ENCODE measurements at places on chromosomes 4 and X.

- no peak for DNase-seq
Observed at GRCh38 chrX:38371641-38372040, 19.2 kb downstream of the OTC start.

GRCh38 chr4:184632842-184633241 is 16.4 kb downstream of the CASP3 start:
- DNase-seq: no peak

GRCh38 chr4:29262986-29263385 is 1457.2 kb upstream of the PCDH7 start:
- no peak for DNase-seq

GRCh38 chr4:40448875-40449274 is 113.7 kb downstream of the CHRNA9 start:
- no peak for DNase-seq

DNA sequence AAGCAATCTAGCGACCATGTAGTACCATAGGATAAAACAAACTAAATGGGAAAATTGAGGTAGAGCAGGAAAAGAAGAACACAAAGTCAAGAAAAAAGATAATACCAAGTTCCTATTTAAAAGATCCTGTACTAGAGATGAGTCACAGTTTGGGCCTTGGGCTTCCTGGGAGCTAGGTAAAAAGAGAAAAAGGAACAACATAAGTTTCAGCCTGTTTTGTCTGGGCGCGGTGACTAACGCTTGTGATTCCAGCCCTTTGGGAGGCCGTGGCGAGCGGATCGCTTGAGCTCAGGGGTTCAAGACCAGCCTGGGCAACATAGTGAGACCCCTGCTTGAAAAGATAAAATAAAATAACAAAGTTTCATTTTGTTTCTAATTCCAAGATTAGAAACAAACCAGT is 14.0 kb upstream of the TMEM156 start:
- peak; percentile 63 for DNase-seq

GRCh38 chr4:45453258-45453853 is 670.5 kb downstream of the GABRG1 start:
- DNase-seq: peak; percentile 10

DNA sequence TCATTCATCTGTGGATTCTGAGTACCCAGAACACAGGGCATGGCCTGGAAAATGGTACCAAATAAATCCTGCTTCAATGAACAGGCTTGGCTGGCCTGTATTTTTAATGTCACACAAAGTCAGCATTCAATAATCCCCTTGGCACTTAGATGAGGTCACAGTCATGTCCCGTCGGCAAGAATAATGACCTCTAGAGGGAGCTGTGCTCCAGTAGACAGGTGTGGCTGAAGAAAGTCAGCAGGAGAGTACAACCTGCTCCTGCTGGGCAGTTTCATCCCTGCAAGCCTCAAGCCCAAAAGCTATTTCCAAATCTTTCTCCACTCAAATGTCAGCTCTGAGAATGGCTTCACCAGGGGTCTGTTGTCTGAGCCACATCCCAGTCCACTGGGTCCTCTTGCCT is 404.0 kb upstream of the F9 start:
- no peak for DNase-seq

GRCh38 chr4:77449171-77449570 is 156.4 kb upstream of the CXCL13 start:
- DNase-seq: peak; percentile 20

DNA sequence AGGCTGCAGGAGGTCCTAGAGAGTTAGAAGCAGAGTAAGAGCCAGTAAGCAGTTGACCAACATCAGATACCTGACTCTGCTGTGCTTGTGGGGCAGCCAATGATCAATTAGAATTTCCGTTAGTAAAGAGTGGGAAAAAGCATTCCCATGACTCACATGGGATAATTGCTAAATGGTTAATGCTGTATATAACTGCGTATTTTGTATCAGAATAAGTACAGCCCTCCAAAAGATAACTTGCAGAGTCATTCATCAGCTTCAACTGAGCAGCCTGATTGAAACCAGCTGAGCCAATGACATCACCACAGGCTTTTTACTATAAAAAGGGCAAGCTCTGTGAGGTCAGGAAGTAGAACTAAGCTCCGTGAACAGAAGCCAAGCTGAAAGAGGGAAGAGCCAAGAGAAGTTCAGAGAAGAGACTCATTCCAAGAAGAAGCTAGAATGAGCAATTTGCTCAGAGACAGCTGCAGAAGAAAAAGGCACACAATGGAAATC is 67.9 kb downstream of the PPP3CA start:
- DNase-seq: no peak

DNA sequence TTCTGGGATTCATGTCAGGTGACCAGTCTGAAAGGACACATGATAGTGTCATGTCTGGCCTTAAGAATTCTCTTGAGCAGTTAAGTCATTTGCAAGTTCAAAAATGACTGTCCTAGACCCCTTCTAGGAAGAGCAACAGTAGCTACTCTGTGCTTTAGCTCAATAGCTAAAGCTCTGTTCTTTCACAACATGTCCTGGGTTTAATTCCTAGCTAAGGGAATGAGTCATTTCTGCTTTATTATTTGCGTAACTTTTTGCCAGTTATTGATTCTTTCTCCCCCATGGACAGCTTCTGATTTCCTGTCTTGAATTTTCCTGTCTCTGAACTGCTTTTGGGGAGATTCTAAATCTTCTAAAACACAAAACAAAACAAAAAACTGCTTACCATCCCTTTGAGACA is 1055.8 kb upstream of the DIAPH2 start:
- DNase-seq: no peak

DNA sequence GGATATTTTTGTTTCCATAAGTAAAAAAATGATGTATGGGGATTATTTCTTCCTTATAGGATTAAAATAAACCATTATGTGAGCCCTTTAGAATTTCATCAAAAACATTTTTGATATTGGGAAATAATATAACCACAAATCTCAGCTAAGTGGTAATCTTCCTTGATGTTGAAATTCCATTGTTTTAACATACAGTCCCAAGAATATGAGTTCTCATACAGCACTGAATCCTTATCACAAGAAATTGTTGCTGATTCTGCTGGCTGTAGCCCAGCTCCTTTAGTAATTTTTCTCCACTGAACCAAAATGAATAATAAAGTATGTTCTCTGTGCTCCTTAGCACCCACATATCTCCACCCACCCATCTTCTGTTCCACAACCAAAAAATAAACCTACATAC is 41.9 kb upstream of the FAM47B start:
- DNase-seq: no peak

GRCh38 chr4:173457893-173458292 is 59.0 kb upstream of the SCRG1 start:
- no peak for DNase-seq

GRCh38 chr4:16334601-16335000 is 108.3 kb upstream of the TAPT1 start:
- no peak for DNase-seq

- DNase-seq: no peak
Observed at GRCh38 chr4:126890994-126891393, 741.8 kb upstream of the INTU start.

- DNase-seq: no peak
Observed at GRCh38 chr4:8523175-8523574, 57.0 kb upstream of the GPR78 start.

- DNase-seq: no peak
Observed at GRCh38 chr4:167028976-167029375, 205.3 kb downstream of the SPOCK3 start.

DNA sequence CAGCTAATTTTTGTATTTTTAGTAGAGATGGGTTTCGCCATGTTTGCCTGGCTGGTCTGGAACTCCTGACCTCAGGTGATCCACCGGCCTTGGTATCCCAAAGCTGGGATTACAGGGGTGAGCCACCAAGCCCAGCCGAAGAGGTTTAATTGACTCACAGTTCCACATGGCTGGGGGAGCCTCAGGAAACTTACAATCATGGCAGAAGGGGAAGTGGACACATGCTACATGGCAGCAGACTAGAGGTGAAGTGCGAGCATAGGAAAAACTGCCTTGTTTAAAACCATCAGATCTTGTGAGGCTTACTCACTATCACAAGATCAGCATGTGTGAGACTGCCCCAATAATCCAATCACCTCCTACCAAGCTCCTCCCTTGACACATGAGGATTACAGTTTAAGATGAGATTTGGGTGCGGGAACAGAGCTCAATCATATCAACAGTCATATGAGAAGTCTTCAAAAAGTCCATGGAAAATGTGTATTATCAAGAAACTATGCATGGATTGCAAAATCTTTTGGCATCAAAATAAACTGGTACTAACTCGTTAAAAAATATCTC is 25.8 kb upstream of the RPL39 start:
- DNase-seq: no peak

GRCh38 chrX:153226344-153227185 is 47.5 kb downstream of the MAGEA1 start:
- DNase-seq: peak; percentile 87

DNA sequence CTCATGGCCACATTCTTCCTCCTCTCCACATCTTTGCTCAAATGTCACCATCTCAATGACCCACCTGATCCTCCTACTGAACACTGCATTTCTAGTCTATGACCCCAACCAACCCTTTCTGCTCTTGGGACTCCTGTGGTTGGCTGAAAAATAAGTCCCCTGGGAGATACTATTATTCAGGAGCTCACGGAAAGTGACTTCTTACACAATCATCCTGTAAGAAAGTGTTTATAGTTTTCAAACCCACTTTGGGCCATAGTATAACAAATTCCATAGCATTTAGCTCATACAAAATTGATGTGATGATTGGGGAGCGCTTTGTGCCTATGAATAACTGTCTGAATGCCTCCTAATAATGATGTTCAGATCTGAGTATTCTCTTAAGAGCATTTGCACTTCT is 161.4 kb upstream of the HS3ST1 start:
- no peak for DNase-seq

Data from RWPE1 (cell line).